ENCODE measurements at places on chromosomes 12 and 14. TPM values are rescaled to one million over a fixed set of nuclear protein-coding genes. Genes with fewer than 3 reads are reported as not detected.

EXOC5 gene
- polyA plus RNA-seq: 127 TPM

ADCK1 gene
- 13.6 TPM for polyA plus RNA-seq

CPNE6 gene
- 2.3 TPM for polyA plus RNA-seq

KRT85 gene
- not detected for polyA plus RNA-seq

TESPA1 gene
- polyA plus RNA-seq: not detected
